Renal cortex interstitium (tissue), 15 donors: ENCODE measurements at places on chromosomes 2 and 18.

DNA sequence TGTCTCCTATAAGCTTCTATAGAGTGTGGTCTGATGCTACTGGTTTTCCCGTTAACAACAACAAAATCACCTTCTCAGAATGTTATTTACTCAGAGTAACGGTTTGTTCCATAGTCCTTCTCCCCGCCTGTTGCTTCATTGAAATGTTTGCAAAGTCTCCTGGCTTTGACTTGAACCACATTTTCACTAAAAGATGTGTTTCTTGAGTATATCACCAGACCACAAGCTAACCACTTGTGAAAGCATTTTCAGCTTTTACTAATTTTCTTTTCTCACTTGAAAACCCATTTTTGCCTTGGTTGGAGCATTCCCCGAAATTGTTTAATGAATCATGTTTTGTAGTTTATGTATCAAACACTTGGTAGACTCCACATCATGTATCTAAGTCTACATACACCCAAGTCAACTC is 121.2 kb downstream of the DPP4 start:
- DNase-seq = no peak

- no peak for DNase-seq
These were observed 197.1 kb upstream of the SMAD2 start for GRCh38 chr18:48127606-48128005.

GRCh38 chr2:237487496-237487895 is 445 bp downstream of the MLPH start:
- DNase-seq = no peak

- no peak for DNase-seq
These were observed 185.8 kb downstream of the FBXO15 start for GRCh38 chr18:73961804-73962203.

DNA sequence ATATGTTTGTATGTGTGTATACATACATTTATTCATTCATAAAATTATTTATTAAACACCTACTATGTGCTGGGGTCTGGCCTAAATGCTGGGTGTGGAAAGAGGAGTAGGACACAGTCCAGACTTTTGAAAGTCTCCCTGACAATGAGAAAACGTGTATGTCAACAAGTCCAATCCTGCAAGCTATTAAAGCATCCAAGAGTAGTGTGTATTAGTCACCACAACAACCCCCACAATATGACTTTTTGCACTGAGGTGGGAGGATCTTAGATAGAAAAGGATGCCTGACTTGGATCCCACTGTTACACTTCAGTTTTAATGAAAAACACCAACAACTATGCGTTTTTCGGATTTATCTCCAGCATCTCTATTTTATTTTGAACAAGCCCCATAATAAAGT is 446.4 kb downstream of the EPHA4 start:
- no peak for DNase-seq

DNA sequence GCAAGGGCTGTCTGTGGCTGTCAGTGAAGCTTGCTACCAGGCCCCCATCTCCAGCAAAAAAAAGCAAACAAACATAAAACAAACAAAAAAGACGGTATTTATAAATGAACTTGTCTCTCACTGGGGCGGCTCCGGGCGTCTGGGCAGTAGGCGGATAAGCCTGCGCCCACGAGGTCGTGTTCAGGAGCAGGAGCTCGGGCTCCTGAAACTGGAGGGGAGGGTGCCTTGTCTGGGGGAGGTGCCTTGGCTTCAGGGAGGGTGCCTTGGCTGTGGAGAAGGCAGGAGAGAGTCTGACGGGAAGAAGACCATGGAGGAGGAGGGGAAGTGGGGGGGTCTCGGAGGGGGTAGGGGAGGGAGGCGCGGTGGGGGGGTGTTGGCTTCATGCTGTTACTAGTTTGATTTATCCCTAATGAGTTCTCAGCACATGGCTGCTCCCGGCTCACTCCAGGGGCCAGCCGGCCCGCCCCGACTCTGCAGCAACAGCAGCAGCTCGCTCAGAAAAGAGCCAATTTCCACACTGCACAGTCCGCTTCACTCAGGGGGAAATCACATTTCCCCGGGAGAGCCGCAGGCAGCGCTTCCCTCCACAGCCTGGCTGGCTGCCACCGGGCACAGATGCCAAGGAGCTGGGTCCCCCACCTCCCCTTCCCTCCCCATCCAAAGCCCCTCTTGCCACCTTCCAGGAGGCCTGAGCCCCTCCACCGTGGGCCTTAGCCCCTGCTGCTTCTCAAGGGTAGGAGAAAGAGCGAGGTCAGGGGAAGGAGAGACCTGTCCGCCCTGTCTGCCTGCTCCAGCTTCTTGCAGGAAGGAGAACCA is 38.7 kb downstream of the PSD4 start:
- DNase-seq = peak; percentile 62

DNA sequence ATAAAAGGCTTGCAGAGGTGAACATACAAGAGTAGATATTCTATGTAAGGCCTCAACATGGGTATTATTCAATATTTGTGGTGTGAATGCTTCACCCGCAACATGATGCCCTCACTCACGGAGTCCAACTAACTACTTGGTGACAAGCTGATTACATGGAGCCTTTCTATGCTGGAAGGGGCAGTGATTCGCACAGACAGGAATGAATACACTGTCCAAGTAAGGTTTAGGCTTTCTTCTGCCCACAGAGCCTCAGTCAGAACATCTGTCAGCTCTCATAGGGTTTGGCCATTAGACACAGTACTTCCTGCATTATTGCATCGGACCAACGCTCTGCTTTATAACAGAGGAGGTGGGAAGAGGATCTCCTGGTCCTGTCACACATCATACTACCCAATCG is 80.3 kb upstream of the SLC35G4 start:
- no peak for DNase-seq

DNA sequence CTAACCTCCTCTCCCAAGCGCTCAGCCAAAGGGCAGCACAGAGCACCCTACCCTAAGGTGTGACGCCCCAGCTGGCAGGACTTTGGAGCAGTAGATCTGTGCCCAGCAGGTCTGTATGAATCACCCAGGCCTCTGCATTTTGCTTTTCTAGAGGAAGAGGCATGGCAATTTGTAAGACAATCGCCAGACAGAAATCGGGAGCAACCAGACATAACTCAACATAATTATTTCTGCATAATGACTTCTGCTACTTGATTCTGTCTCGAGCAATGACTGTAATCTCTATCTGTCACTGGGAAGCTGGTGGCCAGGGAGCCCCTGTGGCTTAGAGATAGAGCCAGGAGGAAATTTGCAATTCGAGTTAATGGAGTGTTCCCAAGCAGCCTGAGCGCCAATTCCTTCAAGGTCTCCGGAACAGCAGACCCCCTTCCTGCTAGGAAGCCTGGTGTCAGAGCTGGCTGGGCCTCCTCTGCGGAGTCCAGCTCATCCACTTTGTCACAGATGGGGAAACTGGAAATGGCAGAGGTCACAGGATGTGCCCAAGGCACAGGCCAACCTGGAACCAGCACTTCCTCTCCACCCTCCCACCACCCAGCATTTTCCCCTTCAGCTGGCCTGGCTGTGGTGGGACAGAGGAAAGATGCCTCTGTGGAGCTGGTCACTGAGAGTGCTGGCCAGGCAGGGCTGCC is 55.0 kb downstream of the ODC1 start:
- no peak for DNase-seq

DNA sequence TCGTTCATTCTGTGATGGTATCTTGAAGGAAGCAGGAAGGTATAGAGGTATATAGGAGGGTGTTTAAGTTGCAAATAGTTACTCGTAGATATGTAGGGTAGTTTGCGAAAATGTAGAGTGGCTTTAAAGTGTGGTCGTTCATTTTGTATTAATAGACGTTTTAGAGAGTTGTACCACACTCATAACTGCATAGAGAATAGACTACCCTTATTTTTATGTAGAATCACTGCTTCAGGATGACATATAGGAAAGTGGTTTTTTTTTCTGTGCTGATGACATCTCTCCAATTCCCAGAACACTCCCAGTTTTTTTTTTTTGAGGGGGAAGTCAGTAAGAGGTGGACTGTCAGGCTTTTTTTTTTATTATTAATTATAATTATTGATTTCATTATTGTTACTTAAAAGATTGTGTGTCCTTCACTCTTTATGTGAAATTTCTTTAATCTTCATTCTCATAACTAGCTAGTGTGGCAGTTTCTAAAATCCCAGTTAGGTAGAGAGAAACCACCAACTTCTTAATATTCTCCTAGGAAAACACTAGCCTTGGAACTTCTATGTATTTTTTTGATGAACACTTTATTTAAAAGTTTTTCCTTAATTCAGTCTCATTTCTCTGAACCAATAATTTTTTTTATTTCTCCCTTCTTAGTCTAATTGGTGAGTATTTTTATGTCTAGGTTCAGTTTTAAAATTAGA is 1.5 kb downstream of the ACTR3 start:
- no peak for DNase-seq

DNA sequence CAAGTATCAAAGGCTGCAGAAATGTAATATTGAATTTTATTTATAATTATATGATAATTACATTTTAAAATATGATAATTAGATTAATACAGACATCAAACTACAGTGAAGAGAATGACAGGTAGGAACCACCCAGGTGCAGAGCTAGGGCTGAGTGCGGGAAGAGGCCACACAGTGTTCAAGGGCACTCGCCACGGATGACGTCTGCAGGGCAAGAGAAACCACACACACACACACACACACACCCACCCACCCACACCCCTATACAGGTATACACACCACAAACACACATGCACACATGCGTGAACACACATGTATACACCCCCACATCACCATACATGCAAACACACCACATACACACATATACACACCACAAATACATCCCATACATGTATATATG is 41.2 kb downstream of the MBP start:
- no peak for DNase-seq

GRCh38 chr18:48168861-48169260 is 238.4 kb upstream of the SMAD2 start:
- no peak for DNase-seq

- DNase-seq = no peak
These were observed 101.8 kb downstream of the SH3BP4 start for GRCh38 chr2:235053651-235054050.

- DNase-seq = peak; percentile 52
These were observed 756 bp downstream of the ABI2 start for GRCh38 chr2:203328760-203329540.

DNA sequence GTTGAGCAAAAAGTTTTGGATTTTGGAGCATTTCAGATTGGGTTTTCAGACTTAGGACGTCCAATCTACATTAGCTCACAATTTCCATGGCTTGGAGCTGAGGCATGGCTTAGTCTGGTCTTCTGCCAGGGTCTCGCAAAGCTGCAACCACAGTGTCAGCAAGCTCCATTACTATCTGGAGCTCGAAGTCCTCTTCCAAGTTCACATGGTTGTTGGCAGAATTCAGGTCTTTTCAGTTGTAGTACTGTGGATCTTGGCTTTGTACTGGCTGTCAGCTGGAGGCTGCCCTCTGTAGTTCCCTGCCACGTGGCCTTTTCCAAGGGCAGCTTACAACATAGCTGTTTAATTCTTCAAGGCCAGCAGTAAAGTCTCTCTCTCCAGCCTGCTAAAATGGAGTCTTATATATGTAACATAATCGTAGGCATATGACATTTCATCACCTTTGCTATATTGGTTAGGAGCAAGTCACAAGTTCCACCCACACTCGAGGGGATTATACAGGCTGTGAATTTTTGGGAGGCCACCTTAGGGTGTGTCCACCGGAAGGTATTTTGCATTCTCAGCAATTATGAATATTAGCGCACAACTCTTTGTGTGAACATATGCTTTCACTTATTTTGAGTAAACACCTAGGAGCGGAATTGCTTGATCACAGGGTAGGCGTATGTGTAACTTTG is 41.5 kb upstream of the EPC2 start:
- DNase-seq = no peak

- no peak for DNase-seq
These were observed 140.9 kb upstream of the MYCN start for GRCh38 chr2:15799432-15799827.

GRCh38 chr2:238926761-238927611 is 79.1 kb downstream of the TWIST2 start:
- no peak for DNase-seq

- no peak for DNase-seq
These were observed 74.2 kb upstream of the SERTAD2 start for GRCh38 chr2:64727843-64728463.

GRCh38 chr2:126846241-126846640 is 52.4 kb upstream of the TEX51 start:
- DNase-seq = no peak

GRCh38 chr18:12361770-12362378 is 15.2 kb downstream of the AFG3L2 start:
- no peak for DNase-seq

DNA sequence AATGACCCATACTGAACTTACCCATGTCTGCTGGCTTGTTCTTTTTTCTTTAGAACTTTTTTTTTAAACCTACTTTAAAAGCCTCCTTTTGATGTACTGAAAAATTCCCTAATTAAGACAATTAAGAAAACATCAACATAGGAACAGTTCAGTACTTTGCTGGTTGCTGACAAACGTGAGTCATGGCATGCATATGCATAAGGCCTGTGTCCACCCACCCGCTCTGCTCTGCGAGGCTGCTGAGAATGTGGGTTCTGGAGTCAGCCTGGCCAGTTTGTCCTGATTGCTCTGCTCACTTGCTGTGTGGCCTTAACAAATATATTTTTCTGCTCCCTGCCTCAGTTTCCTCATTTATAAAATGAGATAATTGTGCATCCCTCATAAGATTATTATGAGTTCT is 27.3 kb downstream of the LAMA3 start:
- no peak for DNase-seq

DNA sequence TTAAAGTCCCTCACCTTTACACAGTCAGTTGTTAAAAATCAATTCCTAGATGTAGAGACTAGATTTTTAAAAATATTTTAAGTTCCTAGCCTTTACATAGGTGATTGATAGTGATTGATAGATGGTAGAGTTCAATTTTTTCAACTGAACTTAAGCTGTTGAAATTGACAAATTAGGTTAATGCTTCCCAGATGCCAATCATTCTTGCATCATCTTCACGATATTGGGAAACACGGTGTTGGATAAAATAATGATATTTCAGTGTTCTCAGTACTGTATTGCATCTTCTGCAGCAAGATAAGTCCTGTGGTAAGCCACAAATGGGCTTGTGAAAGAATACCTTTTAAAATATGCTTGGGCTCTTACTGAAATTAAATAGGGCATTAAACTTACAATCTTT is 667.6 kb downstream of the STK39 start:
- no peak for DNase-seq
